ENCODE measurements at places on chromosomes 16 and 17.

GRCh38 chr16:75224306-75225082 is 5.7 kb downstream of the CTRB1 start:
- no peak for DNase-seq

DNA sequence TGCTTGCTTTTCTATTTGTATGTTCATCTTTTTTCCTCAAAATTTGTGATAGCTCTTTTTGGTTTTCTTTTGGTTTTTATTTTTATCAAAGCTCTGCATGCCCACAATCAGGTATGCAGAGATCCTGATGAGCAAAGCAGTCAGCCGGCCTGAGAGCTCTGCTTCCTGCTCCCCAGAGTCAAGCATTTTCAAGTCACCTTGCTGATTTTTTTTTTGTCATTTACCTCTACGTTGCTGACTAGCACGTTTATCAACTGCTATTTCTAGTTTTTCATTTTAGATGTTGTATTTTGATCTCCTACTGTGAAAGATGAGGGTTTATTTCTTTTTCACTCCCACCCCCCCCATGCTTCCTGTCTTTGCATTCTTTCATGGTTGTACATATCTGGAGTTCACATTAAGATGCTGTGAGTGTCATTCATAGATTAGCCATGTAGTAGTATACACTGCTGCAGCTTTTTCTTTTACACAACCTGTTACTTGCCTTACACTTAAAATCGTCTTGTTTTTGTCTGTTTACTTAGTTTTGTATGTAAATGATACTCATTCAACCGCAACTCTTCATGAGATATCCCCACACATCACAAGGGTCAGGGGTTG is 196.2 kb downstream of the LGALS9B start:
- no peak for DNase-seq

- peak; percentile 84 for DNase-seq
These were observed 45.8 kb downstream of the AKAP1 start for GRCh38 chr17:57130708-57131461.

- no peak for DNase-seq
These were observed 24.7 kb upstream of the CDH13 start for GRCh38 chr16:82601989-82602640.

GRCh38 chr16:81555660-81556059 is 111.1 kb downstream of the CMIP start:
- DNase-seq, result no peak

GRCh38 chr17:61474235-61474927 is 22.2 kb downstream of the TBX4 start:
- no peak for DNase-seq

DNA sequence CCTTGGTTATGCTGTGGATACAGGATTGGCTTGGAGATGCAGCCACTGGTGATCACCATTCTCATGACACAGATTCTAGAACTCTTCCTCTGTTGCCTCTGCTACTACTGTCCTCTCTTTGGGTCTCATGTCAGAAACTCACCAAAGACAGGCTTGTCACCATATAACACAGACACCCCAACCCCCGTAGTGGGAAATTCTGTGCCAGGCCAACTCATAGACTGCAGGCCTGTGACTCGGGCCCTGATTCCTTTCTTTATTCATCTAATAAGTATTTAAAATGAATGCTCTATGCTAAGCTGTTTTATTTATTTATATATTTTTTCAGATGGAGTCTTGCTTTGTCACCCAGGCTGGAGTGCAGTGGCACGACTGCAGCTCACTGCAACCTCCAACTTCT is 9.5 kb downstream of the CYB5D2 start:
- no peak for DNase-seq

GRCh38 chr17:43667947-43668348 is 6.2 kb upstream of the MEOX1 start:
- no peak for DNase-seq

DNA sequence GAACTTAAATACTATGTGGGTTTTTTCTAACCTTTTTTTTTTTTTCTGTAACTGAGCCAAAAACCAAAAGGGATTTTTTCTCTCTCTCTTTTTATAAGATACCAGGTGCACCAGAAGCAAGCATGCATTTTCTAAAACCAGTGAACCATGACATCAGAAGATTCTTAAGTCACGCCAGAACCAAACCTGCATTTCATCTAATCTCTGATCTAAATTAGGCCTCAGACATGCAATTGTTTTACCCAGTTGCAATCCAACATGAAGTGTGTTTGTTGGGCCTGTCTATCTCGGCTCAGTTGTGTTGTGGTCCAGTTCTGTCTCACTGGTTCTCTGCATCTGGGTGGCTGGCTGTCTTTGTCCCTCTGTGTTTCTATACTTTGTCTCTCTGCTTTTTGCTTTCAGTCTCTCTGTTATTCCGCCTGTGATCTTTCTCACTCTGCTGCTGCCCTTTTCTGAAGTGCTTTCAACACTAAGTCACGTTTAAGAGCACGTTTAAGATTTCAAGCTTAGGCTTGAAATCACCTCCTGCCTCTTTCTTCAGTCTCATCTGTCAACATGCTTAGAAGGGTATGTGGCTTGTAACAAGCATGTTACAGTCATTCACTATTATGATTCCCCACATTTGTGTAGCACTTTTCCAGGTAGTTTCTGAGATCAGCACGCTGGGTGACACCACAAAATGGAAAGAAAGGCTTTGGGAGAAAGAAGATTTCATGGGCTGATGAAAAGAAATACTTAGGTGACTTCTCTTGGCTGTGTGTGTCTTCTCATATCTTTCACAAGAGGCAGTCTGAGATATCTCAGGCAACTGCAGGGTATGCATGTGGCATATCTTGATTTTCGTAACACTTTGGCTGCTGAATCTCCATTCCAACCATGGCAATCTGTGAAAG is 488.9 kb downstream of the SHISA9 start:
- no peak for DNase-seq
